ENCODE measurements at places on chromosomes 7 and 10. TPM values are rescaled to one million over a fixed set of nuclear protein-coding genes. Genes with fewer than 3 reads are reported as not detected.

The OR6V1 gene
- total RNA-seq = not detected

The PRLHR gene
- total RNA-seq = not detected

The CELF2 gene
- 7.2 TPM for total RNA-seq

The TFPI2 gene
- 1.9 TPM for total RNA-seq

The PTPRZ1 gene
- 58.4 TPM for total RNA-seq

The TAS2R41 gene
- not detected for total RNA-seq

The C10orf90 gene
- total RNA-seq = not detected

The GDF10 gene
- 0.53 TPM for total RNA-seq

The ATG9B gene
- total RNA-seq = 45.2 TPM

The NAPEPLD gene
- 6.3 TPM for total RNA-seq

The IFIT5 gene
- total RNA-seq = 4.4 TPM

The FAM131B gene
- total RNA-seq = 0.64 TPM

The BTBD16 gene
- total RNA-seq = not detected

The PIP gene
- not detected for total RNA-seq

The GBX1 gene
- not detected for total RNA-seq

The HTR5A gene
- not detected for total RNA-seq

The BMPER gene
- 0.13 TPM for total RNA-seq

The ADGRA1 gene
- not detected for total RNA-seq

The PDE1C gene
- total RNA-seq = 0.19 TPM

The SCIN gene
- 32.2 TPM for total RNA-seq

The MRLN gene
- not detected for total RNA-seq

The ZNF316 gene
- 15.5 TPM for total RNA-seq

The CALML5 gene
- 21.2 TPM for total RNA-seq

The AKR1C4 gene
- not detected for total RNA-seq

The INPP5F gene
- 11.3 TPM for total RNA-seq

The GDF2 gene
- not detected for total RNA-seq

The ERVW-1 gene
- not detected for total RNA-seq

The STX1A gene
- 1.0 TPM for total RNA-seq
